ENCODE measurements at places on chromosomes 4 and X. TPM values are rescaled to one million over a fixed set of nuclear protein-coding genes. Genes with fewer than 3 reads are reported as not detected.

GRCh38 chrX:103201041-103201440, 13.9 kb upstream of the BEX4 start:
- no peak for DNase-seq

DNA sequence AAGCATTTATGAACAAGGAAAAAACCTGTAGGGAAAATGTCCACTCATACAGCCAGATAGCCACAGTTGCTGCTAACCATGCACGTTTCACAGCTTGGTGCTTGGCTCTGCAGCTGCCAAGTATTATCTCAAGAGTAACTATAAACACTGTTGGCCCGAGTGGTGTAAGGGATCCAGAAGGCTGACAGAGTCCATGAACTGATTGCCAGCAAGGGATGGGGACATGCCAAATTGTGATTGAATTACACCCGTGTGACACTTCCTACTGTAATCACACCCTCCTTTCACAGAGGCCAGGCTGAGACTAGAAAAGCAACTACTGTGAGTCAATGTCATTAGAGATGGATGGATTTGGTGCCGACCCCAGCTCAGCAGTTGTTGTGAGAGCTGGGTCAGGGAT, 223.9 kb upstream of the ANKRD50 start:
- peak; percentile 76 for DNase-seq

Gene LRIT3
- not detected for total RNA-seq

- DNase-seq: no peak
Measured at GRCh38 chr4:138192113-138192512, 50.0 kb downstream of the SLC7A11 start.

DNA sequence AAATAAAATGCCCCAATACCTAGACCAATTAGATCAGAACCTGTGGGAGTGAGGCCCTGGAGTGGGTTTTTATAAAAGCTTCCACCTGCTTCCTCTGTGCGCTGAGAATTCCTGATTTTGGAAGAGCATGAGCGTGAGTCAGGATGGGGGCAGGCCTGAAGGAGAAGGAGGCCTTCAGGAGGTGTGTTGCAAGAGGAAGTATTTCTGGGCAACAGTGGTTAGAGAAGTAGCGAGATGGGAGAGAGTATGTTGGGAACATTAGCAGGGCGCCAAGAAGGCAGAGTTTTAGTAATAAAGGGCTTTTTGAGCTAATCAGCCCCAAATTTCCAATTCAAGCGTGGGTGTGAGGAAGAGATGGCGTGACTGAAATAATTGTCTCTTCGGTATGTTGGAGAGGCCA, 349.8 kb downstream of the UNC5C start:
- no peak for DNase-seq

Gene IL21
- total RNA-seq: not detected

- DNase-seq: no peak
Measured at GRCh38 chrX:80388206-80388605, 32.0 kb upstream of the TENT5D start.

Gene AMMECR1
- total RNA-seq: 1.5 TPM

- DNase-seq: no peak
Measured at GRCh38 chr4:5753366-5753765, 42.4 kb downstream of the EVC start.

- no peak for DNase-seq
Measured at GRCh38 chrX:39643550-39643949, 454.2 kb downstream of the BCOR start.

Gene HS3ST1
- total RNA-seq: 1.2 TPM

DNA sequence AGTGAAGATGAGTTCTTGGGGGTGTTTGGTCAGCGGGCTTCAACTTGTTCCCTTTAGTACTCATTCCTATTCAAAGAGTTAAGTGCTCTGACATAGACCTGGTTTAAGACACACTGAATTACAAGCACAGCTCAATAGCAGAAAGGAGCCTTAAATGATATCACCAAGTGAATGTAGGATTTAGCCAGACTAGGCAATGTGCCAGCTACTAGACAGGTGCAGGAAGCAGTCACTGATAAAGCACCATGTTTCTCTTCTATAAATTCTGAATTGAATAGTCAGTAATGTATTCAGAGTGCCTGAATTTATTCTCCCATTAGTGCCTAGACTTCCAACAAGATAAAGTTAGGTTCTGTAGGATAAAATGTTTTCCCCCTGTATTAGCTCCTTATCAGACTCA, 63.6 kb downstream of the ASB9 start:
- DNase-seq: no peak

DNA sequence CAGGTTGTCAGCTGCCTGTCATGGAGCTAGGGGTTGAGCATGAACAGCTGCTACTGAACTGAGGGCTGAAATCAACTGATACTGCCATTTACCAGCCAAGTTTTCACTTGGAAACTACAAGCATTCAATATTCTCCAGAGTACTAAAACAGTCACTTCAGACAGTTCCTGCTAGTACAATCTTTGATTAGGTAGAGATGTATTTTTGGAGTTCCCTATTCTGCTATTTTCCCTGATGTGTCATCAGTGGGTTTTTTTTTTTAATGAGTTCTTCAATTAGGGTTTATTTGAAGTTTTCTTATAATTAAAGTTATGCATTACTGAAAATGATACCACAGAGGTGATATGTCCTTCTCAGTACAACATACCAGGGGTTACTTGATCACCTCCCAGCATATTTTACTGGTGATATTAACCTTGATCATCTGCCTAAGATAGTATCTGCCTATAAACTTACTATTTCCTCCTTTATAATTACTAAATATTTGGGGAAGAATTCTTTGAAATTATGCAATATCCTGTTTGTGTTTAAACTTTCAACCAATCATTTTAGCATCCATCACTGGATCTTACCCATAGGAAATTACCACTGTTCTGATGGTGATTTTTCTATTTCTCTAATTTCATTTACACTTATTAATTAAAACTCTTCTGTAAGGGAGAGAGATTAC, 13.6 kb downstream of the PDCL2 start:
- DNase-seq: no peak

GRCh38 chr4:28469387-28469786, 1608.7 kb downstream of the STIM2 start:
- DNase-seq: no peak

- DNase-seq: no peak
Measured at GRCh38 chr4:683247-683897, 5.6 kb downstream of the SLC49A3 start.

Gene PCDH10
- total RNA-seq: 0.48 TPM

GRCh38 chr4:121785479-121785878, 15.6 kb upstream of the EXOSC9 start:
- DNase-seq: no peak

DNA sequence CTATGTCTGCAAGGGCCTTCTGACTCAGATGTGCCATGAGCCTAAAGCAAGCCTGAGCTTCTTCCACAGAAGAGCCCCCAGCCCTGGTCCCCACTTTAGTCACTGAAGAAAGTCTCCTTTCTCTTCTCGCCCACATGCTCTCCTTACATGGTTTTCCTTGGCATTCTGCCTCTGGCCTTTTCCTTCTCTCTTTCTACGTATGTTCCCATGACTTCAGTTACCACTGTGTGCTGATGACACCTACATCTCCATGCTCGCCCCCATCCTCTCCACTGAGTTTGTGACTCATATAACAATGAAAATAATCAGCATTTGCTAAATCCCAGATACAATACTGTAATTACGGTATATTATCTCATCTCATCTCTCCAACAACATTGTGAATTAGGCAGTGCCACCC, 149.3 kb downstream of the AMMECR1 start:
- DNase-seq: no peak

Gene PHKA1
- 5.8 TPM for total RNA-seq

DNA sequence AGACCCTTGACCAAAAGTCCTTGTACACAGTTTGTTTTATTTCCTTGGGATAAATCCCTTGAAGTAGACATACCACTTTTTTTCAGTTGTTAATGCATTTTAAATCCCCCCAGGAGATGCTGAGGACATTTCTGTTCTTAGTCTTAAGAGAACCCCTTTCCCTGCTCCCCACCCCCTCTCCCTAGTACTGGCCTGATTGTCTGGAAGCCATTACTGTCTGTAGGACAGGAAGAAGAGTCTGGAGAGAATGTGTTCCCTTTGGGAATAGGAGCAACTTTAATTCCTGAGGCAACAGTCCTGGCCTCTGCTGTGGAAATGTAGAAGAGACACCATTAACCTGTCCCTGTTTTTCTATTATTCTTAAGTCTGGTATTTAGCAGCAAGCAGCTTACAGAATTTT, 52.3 kb upstream of the TMEM131L start:
- DNase-seq: no peak

- no peak for DNase-seq
Measured at GRCh38 chrX:153688071-153688470, 345 bp downstream of the SLC6A8 start.

GRCh38 chrX:14173873-14174272, 144.2 kb upstream of the GEMIN8 start:
- no peak for DNase-seq

GRCh38 chr4:15928883-15929282, 9.7 kb downstream of the FGFBP1 start:
- no peak for DNase-seq

DNA sequence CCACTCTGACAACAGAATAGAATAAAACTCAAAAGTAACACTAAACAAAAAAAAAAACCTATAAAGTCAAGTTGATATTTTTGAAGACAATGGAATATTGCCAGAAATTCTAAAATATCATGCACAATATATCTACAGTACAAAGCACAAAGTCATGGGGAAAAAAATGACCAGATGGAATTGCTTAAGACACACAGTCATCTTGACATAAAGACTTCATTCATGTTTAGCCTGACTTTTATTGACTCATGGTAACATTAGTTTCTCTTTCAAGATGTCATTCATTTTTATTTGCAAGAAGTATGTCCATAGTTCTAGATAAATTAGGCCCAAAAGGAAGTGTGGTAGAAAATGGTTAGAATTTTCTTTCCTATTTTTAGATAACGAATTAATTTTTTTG, 259.1 kb downstream of the CAMK2D start:
- no peak for DNase-seq

Gene TRPC3
- total RNA-seq: 0.65 TPM
